LNCaP clone FGC (cell line): ENCODE measurements at places on chromosomes 7 and 10.
A peak's percentile ranks its signal among the peaks of the same experiment; 100 is the strongest.

- no peak for DNase-seq
Measured at GRCh38 chr7:14432924-14433323, 443.5 kb upstream of the ETV1 start.

DNA sequence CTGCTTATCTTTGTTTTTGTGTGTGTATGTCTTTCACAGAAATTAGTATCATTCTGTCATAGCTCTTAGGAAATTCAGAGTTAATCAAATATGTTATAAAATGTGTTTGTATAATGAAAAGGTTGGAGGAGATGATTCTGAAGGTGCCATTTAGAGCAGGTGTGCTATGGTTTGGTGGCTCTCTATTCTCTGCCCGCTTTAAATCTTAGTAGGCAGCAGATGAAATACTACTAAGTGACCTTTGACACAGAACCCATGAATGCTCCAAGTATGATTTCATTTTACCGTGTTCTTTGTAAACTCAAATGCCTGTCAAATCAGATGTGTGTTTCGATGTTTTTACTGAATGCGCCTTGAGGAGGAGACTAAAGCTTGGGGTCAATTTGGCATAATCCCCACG lies 24.5 kb downstream of the ZEB1 start:
- no peak for DNase-seq

GRCh38 chr7:18552316-18552916 lies 56.9 kb downstream of the HDAC9 start:
- DNase-seq, result no peak

- DNase-seq, result no peak
Measured at GRCh38 chr7:68155676-68156075, 1159.0 kb downstream of the TYW1 start.

GRCh38 chr10:21084700-21085099 lies 187.6 kb upstream of the NEBL start:
- no peak for DNase-seq

GRCh38 chr7:47502240-47502877 lies 79.6 kb downstream of the TNS3 start:
- no peak for DNase-seq

GRCh38 chr10:86596266-86596665 lies 58.1 kb upstream of the OPN4 start:
- no peak for DNase-seq

DNA sequence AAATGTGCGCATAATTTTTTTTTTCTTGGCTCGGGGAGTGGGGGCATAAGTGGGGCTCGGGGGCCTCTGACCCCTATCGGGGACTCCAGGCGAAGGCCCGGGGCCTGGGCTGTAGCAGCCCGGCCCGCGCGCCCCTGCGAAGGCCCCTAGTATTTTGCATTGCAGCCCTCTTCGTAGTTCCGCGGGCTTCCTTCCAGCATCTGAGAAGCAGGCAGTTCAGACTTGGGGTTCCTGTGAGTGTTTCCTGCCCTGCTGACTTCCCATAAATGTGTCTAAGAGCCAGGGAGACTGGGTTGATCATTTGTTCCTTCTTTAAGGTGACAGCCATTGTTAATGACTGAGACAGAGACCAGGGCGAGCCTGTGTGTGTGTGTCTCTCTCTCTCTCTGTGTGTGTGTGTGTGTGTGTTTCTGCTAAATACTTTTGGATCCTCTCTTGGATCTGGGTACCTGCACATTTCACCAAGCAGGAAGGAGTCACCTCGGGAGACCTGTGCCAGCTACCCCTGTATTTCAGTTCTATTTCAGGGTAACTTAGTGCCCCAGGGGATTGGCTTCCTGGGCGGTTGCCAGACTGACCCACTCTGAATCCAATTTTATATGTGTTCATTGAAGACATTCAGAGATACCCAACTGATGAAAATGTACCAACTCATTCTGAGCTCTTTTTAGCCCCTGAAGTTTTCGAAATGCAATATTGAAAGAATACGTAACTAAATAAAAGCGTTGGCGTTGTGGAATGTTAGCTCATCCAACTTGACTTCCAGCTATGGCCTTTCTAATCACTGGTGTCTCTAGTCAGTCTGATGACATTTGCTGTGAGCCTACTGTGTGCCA lies 805 bp downstream of the MSRB2 start:
- DNase-seq, result no peak

DNA sequence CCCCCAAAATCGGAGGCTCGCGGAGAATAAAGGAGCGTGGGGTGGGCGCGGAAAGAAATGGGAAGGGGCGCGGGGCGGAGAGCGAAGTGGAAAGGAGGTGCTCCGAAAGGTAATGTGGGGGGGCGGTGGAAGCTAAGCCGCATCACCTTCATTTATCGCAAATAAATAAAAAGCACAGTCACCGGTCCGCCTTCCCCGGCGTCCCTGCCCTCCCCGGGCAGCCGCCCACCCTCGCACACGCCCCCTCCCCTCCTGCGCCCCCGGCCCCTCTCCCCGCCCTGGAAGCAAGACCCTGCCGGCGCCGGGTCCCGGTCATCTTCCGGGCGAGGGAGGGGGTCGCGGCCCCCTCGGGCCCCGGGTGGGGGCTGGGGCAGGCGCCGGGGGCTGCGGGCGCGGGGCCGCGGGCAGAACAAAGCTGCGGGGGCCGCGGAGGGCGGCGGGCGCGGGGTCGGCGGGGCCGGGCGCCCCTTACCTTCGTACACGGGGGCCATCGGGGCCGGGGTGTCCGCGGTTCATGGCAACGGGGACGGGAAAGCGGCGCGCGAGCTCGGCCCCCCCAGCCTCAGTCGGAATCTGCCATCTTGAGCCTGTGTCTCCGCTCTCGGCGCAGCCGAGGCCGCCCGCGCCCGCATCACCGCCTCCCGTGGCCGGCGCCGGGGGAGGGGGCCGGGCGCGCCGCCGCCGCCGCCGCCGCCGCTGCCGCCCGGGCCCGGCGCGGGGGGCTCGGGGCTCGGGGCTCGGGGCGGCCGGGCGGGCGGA lies 486 bp downstream of the HIPK2 start:
- DNase-seq, result no peak

DNA sequence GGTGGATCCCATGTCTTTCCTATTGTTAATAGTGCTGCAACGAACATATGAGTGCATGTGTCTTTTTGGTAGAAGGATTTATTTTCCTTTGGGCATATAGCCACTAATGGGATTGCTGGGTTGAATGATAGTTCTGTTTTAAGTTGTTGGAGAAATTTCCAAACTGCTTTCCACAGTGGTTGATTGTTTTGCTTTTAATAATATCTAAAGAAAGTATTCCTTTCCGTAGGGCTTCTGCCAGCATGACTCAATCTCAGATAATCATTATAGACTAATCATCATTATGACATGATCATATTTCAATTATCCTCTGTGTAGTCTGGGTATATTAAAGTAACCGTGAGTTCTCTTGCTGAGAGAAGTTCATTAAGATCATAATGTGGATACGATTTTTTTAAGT lies 110.2 kb upstream of the KMT2E start:
- DNase-seq, result no peak

GRCh38 chr10:133279326-133280226 lies 2.9 kb upstream of the ADAM8 start:
- DNase-seq, result no peak

GRCh38 chr7:20241911-20242261 lies 24.7 kb upstream of the MACC1 start:
- DNase-seq, result no peak

- no peak for DNase-seq
Measured at GRCh38 chr10:37975401-37975991, 951 bp downstream of the ZNF25 start.

DNA sequence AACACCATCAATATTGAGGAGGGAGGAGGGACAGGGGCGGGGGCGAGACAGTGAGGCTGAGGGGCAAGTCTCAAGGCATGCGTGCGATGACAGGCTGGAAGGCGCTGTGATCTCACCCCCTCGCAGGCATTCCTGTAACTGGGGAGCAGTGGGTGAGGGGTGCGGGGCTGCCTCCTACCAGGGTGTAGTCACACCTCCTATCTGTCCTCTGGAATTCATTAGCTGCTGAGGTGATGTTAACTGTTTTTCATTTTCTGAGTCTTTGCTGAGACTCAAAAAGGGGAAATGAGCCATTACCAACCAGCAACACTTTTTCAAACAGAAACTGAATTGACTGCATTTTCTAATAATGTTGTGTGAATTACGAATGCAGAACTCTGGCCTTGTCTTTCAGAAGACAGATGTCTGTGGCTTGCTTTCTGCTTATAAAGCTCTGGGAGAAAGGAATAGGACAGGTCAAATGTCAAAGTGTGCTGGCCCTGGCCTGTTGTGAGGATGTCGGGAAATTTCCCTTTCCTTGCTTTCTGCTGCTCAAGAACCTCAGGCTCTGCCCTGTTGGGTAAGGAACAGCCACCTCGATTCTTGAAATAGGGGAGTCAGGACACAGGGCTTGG lies 23.7 kb upstream of the CDH23 start:
- no peak for DNase-seq

DNA sequence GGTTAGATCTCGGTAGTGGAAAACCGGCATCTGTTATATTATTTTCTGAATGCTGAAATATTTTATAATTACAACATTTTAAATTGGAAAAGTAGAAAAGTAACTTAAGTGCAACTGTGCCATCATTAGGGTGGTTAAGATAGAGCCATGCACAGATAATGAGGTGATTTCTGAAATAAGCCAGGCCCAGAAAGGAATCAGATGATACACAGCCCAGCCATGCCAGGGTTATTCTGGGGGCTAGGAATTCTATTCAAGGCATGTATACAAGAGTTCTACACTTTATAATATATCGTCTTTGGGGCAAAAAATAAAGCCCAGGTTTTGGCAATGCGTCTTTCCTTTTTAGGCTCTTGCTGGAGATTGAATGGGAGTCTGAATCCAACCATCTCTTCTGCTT lies 128.7 kb downstream of the ITGB8 start:
- no peak for DNase-seq

DNA sequence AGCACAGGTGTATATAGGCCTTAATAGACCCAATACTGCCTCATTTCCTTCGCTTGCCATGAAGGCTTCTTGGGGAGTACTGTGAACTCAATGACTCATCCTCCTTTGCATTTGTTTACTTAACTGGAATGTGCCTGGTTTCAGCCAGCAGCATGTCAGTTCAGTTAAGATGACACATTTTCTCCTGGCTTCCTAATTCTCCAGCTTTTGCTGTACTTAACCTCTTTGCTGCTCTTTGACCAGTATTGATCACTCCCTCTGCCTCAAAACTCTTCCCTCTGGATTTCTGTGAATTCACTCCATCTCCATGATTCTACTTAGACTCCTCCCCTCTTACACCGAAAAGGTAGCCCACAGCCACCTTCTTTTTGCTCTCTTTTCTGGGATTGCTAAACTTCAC lies 135.7 kb downstream of the MAGI2 start:
- DNase-seq, result no peak

GRCh38 chr7:80428161-80429054 lies 83.5 kb downstream of the GNAT3 start:
- DNase-seq, result peak; percentile 71

DNA sequence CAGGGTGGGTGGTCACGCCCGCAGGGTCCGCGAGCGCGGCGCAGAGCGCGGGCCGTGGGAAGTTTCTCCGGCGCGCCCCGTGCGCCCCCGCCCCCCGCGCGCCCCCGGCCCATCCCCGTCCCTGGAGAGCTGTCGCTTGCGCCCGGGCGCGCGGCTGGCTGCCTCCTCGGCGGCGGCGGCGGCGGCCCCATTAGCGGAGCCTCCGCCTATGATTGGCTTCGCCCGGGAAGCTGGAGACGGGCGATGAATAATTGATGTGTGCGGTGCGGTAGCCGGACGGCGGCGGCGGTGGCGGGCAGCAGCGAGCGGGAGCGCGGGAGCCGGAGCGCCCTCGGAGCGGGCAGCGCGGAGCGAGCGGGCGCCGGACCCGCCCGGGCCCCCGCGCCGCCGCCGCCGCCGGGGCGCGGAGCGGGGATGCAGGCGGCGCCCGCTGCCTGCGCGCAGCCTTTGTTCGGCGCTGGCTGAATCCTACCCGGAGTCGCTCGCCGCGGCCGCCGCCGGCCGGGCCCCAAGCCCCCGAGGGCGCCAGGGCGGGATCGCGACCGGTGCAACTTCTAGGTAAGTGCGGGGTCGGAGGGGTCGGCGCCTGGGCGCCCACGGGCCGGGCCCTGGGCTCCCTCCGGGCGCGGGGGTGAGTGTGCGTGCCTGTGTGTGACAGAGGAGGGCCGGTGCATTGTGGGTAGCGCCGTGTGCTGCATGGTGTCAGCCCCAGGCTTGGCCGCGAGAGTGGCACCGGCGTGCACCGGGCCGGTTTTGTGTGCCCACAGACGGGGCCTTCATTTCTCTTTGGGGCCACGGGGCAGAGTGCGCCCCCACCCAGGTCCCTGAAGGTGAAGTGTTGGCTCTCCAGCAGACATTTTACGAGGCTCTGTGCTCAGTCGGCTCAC lies 103.8 kb upstream of the PPIF start:
- no peak for DNase-seq

GRCh38 chr10:18059826-18060559 lies 80.2 kb upstream of the CACNB2 start:
- no peak for DNase-seq

- no peak for DNase-seq
Measured at GRCh38 chr10:46247181-46247475, 39.7 kb upstream of the ANTXRL start.

DNA sequence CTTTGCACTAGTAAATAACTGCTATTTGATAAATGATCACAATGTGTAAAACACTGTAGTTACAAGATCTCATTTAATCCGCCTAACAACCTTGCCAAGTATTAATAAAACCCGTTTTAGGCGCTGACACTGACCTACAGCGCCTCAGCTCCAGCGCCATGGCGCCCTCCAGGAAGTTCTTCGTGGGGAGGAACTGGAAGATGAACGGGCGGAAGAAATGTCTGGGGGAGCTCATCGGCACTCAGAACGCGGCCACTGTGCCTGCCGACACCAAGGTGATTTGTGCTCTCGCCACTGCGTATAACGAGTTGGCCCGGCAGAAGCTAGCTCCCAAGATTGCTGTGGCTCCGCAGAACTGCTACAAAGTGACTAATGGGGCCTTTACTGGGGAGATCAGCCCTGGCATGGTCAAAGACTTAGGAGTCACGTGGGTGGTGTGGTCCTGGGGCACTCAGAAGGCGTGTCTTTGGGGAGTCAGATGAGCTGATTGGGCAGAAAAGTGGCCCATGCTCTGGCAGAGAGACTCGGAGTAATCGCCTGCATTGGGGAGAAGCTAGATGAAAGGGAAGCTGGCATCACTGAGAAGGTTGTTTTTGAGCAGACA lies 1.1 kb upstream of the TNPO3 start:
- no peak for DNase-seq

DNA sequence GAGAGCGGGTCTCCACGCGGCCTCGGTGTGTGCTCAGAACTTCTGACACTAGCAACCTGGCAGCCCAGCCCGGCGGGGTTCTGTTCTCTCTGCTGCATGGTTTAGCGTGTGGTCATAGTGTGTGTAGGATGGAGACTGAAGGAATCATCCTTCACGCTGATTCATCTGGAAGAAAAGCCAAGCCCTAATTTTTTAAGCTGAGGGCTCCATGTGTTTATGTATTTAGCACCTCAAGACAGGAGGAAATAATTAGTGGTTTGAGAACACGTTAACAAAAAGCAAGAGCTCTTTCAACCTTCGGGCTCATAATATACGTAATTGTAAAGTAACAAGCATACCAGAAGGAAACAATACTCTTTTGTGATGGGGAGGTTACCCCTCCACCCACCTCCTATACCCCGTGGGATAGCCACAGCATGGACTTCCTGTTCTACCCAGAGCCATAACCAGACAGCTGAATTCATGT lies 504.6 kb upstream of the MKI67 start:
- no peak for DNase-seq
